ENCODE measurements at places on chromosomes 12 and 14.

DNA sequence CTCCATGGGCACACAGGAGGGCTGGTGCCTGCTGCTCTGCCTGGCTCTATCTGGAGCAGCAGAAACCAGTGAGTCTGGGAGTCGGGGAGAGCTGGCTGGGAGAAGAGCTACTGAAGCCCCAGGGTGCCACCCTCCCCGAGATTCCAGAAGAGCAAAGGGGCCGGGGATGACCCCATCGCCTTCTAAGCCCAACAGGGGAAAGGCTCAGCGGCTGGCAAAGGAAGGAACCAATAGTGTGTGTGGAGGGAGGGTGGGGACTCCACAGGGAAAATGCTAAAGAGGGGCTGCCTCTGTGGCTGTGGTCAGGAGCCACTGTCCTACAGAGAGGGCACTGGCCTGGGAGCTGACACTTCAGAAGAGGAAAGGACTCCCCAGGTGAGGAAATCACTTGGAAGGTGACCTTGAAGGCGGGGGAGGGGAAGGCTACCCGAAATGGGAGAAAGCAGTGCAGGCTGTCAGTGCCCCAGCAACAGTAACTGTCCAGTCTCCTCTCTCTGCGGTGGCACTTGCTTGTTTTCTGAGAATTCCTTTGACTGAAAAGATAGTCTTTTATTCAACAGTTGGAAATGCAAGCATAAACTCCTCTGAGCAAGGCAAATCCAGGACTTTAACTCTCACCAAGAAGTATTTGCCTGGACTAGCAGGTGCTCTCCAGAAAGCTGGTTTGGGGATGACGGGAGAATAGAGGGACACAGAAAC is 552 bp downstream of the TAPBPL start:
- no peak for DNase-seq

DNA sequence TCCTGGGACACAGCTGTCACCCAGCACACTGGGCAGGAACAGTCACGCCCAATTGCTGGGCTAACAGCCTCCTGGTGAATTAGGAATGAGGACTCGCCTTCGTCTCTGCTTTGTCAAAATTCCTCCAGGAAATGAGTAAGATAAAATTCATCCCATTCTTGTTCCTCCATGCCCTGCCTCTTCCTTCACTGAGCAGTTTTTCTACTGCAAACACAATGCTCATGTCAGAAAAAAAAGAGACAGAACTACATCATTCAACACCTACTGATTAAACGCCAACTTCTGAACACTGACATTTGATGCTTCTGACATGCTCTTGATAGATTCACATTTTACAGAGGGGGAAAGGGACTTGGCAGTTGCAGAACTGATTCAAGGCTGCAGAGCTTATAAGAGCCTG is 37.5 kb upstream of the DTX1 start:
- no peak for DNase-seq

DNA sequence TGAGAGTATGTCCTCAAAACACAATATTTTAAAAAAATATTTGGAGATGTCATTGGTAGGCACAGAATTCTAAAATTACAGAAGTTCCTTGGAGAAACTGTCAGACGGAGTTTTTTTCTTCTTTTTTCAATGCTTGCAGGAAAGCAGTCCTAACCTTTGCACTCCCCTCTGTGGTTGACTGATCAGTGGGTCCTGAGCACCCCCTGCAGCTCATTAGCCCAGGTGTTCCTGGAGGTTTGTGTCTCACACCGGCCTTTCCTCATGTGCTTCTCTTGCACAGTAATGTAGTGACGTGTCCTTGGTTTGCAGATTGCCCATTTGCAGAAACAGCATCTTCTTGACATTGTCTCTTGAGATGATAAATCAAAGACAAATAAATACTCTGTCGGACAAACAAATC is 513.0 kb downstream of the TMEM121 start:
- DNase-seq = peak; percentile 24

DNA sequence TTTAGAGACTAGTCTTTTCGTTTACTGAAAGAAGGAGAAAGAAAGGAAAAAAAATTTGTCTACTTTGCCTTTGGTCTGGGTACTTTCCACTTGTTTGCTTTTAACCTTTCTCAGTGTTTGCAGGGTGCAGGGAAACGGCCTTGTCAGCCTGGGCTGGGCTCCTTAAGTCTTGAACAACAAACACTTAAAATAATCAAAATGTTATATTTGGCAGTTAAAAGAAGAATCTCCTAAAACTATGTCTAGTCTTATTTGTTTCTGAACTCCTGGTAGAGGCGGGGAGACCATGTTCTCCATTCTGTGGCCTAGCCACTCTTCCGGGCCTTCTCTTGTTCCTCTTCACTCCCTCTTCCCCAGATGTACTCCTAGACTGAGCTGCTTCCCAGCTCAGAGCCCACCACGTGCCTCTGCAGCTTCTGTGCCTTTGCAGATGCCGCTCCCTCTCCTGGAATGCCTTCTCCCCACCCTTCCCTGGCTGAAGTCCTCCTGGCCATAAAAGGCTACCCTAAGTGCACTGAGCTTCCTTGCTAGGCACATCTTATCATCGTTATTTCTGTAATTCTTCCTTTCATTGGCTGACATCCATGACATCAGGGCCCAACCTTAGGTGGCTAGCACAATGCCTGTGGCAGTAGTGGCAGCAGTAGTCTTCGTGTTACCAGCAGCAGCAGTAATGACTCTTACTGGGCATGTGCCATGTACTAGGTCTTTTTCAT is 432.9 kb downstream of the ZFP36L1 start:
- DNase-seq = no peak

DNA sequence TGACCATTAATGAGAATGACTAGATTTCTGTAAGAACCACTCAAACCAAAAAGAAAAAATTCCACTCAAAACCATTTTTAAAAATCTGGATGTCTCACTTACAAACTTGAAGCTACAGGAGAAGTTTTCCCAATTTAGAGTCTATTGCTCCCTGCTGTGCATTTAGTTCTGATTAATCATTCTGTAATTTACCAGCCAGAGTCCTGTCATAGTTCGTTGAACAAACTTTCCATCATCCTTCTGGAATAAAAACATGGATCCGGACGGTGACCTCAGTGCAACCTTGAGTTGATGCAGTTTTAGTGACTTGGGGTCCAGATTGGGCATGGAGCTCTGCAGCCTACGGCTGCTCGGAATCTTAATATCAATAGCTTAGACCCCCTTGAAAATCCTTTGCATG is 73.4 kb downstream of the PRMT8 start:
- DNase-seq = no peak

GRCh38 chr12:2268471-2269286 is 215.9 kb downstream of the CACNA1C start:
- no peak for DNase-seq

DNA sequence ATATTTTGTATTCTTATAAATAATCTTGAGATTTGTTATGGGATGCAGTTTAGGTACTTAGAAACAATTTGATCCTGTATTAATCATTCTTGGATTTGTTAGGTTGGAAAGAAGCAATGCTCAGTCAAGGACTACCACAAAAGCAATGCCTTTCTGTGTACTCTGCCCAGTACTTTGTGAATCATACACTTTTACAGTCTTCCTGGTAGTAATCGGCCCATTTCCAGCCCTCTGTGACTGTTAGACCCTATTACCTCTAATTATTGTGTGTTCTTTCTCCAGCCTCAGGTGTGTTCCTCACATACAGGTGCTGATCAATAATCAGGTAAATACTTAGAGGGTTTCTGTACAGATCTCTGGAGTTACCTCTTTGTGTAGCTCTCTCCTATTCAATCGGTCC is 609.0 kb downstream of the KCNH5 start:
- no peak for DNase-seq

GRCh38 chr12:114668151-114668885 is 15.7 kb downstream of the TBX3 start:
- no peak for DNase-seq

GRCh38 chr14:102694530-102695166 is 82.6 kb upstream of the TRAF3 start:
- peak; percentile 0 for DNase-seq

DNA sequence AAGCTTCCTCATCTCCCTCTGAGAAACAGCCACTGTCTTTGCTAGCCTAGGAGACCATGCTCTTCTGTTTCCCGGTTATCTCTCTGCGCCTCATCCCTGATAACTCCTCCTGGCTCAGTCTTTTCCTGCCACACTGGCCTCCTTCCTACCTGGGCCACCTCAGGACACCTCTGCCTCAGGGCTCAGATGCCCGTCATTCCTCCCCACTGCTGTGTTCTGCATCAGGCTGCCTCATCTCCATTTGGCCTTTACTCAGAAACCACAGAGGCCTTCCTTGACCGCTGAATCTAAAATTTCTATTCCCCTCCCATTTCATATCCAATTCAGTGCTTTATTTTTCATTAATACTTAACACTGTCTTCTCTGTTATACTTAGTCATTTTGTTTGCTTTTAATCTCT is 311.0 kb upstream of the RGS6 start:
- no peak for DNase-seq

DNA sequence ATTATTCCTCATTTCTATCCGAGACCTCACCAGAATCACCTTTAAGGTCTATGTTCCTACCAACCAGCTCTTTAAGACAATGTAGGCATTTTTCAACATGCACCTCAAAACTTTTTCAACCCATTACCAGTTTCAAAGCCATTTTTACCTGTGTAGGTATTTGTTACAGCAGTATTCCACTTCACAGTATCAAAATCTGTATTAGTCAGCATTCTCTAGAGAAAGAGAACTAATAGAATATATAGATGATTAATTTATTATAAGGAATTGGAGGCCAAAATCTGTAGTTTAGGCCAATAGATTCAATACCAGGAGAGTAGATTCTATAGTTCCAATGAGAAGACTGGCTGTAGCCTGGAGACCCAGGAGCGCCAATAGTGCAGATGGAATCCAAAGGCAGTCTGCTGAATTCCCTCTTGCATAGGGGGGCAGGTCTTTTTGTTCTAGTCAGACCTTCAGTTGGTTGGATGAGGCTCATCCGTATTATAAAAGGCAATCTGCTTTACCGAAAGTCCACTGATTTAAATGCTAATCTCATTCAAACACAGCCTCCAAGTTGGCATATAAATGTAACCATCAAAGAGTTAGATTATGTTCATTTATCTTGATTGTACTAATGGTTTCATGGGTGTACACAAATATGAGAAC is 151.6 kb upstream of the SYT1 start:
- DNase-seq = no peak

- DNase-seq = no peak
Observed at GRCh38 chr14:80973931-80974641, 18.7 kb downstream of the TSHR start.

DNA sequence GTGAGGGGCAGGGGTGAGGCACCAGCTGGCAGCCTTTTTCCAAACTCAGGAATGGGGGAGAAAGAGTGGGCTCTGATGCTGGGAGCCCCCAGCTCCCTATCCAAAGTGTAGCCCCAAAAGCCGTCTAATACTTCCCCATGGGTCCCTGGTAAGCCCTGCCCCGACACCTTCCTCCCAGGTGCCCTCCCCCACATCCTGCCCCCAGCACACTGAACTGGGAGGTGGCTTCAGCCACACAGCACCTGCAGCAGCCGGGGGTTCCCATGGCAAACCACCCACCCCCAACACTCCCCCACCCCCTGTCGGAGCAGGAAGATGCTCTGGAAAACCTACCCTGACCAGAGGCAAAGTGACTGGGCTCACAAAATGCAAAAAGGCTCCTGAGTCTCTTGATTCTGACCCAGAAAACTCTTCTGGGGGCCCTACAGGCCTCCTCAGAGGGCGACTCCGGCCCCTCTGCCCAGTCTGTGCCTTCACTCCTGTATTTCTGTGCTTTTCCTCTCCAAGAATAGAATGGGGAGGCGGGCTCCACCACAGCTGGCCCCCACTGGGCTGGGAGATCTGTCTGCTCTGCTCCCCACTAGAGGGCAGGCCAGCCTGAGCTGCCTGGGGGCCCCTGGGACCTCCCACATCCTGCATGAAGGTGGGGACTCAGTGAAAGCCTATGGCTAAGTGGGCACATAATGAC is 81.6 kb downstream of the ITPK1 start:
- DNase-seq = peak; percentile 14

DNA sequence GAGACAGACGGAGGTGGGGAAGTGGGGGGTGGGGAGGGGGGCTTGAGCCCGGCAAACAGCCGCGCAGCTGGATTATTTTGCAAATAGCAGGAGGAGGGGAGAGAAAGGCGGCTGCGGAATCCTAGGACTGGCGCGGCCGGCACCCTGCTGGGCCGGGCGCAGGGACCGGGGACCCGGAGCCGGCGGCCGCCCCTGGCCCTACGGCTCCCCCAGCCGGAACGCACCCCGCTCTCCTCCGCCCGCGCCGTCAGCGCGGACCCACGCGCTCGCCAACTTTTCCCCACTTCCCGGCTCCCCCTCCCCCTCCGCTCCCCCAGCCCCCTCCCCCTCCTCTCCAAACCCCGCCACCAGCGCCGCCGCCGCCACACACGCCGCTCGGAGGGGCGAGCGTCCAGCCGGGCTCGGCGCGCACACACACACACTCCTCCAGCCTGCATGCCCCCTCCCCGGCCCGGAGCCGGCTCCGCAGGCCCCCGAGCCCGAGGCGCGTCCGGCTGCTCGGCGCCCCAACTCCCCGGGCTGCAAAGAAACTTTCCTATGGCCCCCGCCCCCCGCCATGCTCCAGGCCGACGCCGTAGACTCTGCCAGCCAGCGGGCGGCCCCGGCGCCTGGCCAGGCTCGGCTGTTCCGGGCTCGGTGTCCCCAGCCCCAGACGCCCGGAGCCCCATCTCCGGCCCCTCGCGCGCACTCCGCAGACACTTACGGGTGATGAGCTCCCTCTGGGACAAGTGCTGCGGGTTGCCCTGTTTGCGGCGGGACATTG is 1.4 kb downstream of the BCL11B start:
- no peak for DNase-seq

DNA sequence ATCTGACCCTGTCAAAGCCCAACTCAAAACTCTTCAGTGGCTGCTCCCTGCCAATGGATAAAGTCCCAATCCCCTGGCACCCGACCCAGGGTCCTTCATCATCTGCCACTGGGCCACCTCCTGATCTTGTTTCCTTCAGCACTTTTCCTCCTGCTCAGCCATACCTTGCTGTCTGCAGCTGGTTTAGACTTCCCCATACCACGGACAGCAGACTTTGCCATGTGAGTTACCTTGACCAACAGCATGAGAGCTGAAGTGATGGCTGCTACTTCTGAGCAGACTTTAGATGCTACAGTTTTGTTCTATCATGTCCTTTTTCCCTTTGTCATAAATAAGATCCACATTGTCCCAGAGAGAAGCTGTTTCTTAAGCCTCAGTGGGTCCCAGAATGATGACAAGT is 33.3 kb upstream of the STON2 start:
- DNase-seq = no peak

GRCh38 chr12:93938317-93938716 is 210.1 kb upstream of the PLXNC1 start:
- no peak for DNase-seq

DNA sequence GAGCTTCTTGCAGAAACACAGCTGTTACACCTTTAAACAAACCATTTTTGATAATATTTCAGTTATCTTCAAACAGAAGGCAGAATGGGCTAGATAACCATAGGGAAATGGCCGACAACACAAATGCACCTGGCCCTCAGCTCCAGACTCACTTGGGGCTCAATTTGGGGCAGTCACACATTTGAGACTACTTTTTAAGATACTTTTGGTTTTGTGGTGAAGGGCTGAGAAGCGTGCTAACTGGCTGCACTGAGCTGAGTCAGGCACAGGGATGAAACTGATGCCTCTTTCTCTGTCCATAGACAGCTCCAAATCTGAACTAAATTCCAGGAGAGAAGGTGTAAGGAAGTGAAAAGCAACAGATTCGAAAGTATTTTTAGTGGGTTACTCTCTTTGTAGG is 18.5 kb upstream of the GRIP1 start:
- no peak for DNase-seq

All from stimulated activated CD8-positive, alpha-beta memory T cell treated with anti-CD3 and anti-CD28 coated beads, Interleukin-7, amount 100 ng/mL, for 1 hour (primary cell).